ENCODE measurements at places on chromosomes 4 and X. TPM values are rescaled to one million over a fixed set of nuclear protein-coding genes. Genes with fewer than 3 reads are reported as not detected.

TBCK gene
- 8.3 TPM for polyA plus RNA-seq

PRRG1 gene
- polyA plus RNA-seq, result 13.2 TPM

CFAP47 gene
- polyA plus RNA-seq, result not detected

BMP3 gene
- not detected for polyA plus RNA-seq

ZNF182 gene
- polyA plus RNA-seq, result 1.2 TPM

UGT2A3 gene
- not detected for polyA plus RNA-seq

TRIM75 gene
- polyA plus RNA-seq, result not detected

PRR32 gene
- polyA plus RNA-seq, result not detected

FAM47E gene
- 0.23 TPM for polyA plus RNA-seq

ATP1B4 gene
- polyA plus RNA-seq, result not detected

MAGEA11 gene
- polyA plus RNA-seq, result not detected

PRDM8 gene
- polyA plus RNA-seq, result 3.8 TPM
